Caco-2 (cell line): ENCODE measurements at places on chromosomes 1 and 21. TPM values are rescaled to one million over a fixed set of nuclear protein-coding genes. Genes with fewer than 3 reads are reported as not detected.

- DNase-seq, result no peak
Measured at GRCh38 chr1:216804111-216804510, 80.9 kb upstream of the ESRRG start.

Gene CLCN6
- 30.4 and 34.9 TPM in 2 replicates for total RNA-seq

- no peak for DNase-seq
Measured at GRCh38 chr1:111731956-111732355, 7.2 kb downstream of the INKA2 start.

GRCh38 chr1:46197560-46197963, 672 bp downstream of the POMGNT1 start:
- DNase-seq, result no peak

Gene TEX38
- not detected in 2 replicates for total RNA-seq

- no peak for DNase-seq
Measured at GRCh38 chr1:2290171-2290578, 62.1 kb downstream of the SKI start.

DNA sequence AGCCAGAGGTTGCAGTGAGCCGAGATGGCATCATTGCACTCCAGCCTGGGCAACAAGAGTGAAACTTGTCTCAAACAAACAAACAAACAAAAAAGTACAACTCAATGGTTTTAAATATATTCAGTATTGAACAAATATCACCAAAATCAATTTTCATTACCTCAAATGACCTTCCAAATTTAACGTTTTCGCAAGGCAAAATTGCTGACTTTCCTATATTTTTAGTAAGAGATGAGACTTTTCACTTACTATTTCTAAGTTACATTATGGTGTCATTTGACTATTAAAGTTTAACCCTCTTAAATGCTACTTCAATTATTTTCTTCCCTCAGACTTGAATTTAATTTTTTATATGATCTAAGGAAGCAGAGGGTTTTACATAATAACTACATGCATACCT, 23.0 kb upstream of the ABCB10 start:
- no peak for DNase-seq

DNA sequence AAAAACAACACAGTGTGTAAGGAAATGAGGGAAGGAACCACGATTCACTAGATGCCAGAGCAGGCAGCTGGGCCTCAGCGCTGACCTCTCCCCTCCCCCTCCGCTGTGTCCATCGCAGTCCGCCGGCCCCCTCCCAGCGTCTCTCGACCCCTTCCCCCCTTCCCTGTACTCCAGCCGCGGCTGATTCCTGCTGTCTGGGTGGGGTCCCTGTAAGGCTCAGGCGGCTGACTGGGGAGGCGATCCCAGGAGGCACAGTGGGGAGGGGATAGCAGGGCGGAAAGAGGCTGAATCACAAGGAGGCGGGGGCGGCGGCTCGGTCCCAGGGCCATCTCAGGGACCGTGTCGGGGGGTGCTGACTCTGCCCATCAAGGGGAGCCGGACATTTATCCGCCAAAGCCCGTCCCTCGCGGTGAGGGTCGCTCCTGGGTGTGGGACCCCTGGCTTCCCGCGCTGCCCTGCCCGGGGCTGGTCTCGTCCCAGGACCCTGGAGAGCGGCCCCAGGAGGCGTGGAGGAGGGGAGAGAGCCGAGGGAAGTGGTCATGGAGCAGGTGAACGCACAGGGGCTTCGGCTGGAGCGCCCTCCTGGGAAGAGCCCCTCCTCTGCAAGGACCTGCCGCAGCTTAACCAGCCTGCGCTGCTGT, 241.9 kb downstream of the PTPRU start:
- DNase-seq, result no peak

- DNase-seq, result no peak
Measured at GRCh38 chr1:109668123-109668775, 392 bp downstream of the GSTM2 start.

DNA sequence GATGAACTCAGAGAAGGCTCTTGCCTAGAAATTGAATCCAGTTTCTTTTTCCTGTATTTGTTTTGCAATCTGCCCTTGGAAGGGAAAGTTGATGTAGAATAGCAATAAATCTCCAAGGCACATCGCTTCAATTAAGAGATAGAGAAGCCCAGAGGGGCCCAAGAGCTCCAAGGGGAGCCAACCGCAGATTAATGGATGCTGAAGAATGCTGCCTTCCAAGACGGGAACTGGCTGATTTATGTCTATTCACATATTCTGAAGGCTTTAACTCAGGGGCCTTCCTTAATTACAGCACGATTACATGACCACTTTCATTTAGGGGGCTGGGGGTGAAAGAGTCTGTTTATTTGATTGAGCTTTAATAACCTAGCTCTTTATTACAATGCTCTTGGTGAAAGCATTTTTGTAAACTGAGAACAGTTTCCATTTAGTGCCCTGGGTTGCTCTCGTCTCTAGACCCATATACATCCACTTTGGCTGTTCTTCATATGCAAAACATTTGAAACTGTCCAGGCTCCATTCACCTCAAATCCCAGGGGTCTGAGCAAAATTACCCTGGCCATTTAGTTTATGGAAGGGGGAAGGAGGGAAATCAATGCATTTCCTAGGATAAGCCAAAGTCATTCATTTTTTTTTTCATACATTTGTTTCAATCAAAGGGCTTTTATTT, 87.4 kb upstream of the CLDN14 start:
- DNase-seq, result no peak

GRCh38 chr1:93463960-93464359, 16.0 kb downstream of the FNBP1L start:
- DNase-seq, result no peak

DNA sequence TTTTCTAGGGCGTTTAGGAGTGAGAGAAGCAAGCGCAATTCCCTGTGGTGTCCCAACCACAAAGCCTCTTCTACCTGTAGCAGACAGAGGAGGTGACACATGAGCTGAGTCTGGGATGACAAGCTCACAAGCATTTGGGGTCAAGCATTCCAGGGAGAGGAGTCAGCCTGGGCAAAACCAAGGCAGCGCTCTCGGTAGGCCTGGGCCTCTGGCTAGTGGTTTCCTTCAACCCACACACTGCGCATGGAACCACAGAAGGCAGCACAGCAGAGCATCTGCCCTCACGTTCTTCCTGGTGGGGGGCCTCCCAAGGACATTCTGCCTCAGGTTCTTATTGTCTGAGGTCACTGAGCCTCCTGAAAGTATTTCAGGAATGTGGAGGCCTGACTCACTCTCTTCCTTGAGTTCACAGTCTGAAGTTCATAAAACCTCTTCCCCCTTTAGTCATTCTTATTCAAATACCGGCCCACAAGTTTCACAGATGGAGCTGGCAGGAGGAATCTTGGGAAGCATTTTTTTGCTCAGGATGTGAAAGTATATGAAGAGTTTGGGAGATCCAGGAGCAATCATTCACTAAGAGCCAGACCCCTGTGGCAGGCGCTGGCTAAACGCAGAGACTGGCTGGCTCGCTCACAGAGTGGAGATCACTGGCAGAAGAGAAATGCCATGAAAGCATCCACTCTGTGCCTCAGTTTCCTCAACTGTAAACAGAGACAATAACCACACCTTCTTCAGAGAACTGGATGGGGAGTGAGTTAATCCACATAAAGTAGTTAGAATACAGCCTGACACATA, 26.8 kb downstream of the CCN1 start:
- peak; percentile 79 for DNase-seq

GRCh38 chr1:59223989-59224634, 72.8 kb upstream of the FGGY start:
- peak; percentile 6 for DNase-seq

DNA sequence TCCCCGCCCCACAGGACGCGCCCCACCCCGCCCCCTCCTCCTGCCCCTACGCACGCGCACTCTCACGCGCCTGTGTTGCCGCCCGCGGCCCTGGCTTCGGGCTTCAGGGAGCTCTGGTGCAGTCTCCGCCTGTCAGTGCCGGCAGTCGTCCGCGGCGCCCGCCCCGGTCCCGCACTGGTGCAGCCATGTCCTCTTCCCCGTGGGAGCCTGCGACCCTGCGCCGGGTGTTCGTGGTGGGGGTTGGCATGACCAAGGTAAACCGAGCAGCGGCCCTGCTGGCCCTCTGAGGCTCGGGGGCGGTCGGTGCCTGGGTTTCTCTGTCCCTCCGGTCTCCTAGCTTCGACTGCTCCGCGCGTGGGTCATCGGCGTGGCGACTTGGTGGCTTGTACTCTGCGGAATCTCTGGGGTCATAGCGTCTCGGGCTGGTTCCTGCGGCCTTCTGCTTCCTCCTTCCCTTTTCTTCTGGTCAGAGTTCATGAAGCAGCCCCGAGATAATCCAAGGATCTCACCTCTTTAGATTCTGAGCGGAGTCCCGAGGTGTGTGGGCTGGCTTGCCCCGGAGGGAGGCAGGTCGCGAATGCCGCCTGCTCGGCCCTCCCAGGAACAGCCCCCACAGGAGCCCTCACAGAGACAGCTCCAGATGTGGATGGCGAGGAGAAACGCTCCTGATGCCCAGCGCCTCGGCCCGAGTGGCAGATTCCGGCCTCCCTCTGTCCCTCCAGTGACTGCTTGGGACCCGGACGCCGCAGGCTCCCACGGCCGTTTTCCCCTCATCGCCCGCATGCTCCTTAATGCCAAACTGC, at the start of gene SCP2:
Gene SCP2 (plus strand): TSS at position 65 of the 803 bp plus-strand sequence. CDS start 121 bp downstream, at position 186.
- DNase-seq, result peak; percentile 80

DNA sequence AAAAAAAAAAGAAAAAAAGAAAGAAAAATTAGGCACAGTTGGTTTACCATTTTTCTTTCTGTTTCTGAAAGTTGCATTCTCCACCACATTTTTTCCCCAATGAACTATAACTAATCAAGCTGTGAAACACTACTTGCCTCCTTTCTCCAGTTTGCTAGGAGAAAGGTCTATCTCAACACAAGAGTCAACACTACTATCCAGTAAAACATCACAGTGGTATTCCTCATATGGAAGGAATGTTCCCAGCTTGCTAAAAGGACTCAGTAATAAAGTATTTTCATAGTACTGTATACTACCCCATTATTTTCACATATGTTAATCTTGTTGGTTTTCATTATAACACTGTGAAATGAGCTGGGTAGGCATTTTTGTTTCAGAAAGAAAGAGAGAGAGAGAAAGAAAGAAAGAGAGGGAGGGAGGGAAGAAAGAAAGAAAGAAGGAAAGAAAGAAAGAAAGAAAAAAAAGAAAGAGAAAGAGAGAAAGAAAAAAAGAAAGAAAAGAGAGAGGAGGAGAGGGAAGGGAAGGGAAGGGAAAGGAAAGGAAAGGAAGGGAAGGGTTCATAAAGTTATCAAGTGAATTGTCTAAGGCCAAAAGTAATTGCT, 7.9 kb downstream of the PTGER3 start:
- DNase-seq, result no peak

Gene ZNF684
- 2.6 and 3.2 TPM in 2 replicates for total RNA-seq

Gene RNU1-1
- 1,622 and 1,638 TPM in 2 replicates for total RNA-seq

- peak; percentile 25 for DNase-seq
Measured at GRCh38 chr1:16986962-16987361, 6.5 kb upstream of the MFAP2 start.

Gene MYBPH
- 19.7 and 25.9 TPM in 2 replicates for total RNA-seq

DNA sequence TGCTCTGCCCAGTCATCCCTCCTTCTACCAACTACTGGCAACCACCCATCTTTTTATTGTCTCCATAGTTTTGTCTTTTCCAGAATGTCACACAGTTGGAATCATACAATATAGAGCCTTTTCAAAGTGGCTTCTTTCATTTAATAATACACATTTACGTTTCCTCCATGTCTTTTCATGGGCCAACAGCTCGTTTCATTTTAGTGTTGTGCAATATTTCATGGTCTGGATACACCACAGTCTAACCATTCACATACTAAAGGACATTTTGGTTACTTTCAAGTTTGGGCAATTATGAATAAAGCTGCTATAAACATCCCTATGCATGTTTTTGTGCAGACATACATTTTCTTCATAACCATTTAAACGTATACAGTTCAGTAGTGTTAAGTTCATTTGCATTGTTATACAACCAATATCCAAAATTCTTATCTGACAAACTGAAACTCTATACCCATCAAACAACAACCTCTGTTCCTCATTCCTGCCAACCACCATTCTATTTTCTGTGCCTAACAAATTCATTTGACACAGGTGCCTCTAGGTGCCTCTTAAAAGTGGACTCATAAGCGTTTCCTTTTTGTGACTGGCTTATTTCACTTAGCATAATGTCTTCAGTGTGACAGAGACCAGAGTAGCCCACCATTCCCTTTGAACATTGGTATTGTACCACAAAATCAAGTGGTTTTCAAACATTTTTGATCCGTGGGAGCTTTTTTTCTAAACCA, 138.1 kb downstream of the NR5A2 start:
- DNase-seq, result no peak

- no peak for DNase-seq
Measured at GRCh38 chr1:47930210-47930840, 66.9 kb downstream of the TRABD2B start.

GRCh38 chr1:105243411-105243810, 1493.7 kb downstream of the AMY1C start:
- no peak for DNase-seq
